ENCODE measurements at places on chromosomes 3 and 15. TPM values are rescaled to one million over a fixed set of nuclear protein-coding genes. Genes with fewer than 3 reads are reported as not detected.

Gene RBP2
- not detected for total RNA-seq

Gene CA12
- not detected for total RNA-seq

- H3K4me1 ChIP-seq, result no peaks in the 10 kb centered on the region
- no peak for DNase-seq
- H3K27me3 ChIP-seq, result no peaks in the 10 kb centered on the region
These were observed 69.0 kb downstream of the RFX7 start for GRCh38 chr15:56174649-56175048.

DNA sequence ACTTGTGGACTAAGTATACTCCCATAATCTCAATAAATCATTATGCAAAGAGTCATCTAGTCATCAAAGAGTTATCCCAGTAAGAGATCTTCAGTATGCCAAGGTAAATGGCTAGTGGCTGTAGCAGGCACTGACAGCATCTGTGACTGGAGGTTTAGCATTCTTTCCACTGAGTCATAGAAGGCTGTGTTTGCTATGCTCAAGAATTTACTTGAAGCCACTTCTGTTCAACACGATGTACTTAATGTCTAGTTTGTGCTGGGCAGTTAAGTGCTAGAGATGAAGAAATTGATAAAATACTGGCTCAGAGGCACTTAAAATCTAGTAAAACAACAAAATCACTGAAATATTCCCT is 13.0 kb downstream of the ZBED2 start:
- peaks cover 51% of the 10 kb centered on the region for H3K36me3 ChIP-seq
- no peaks in the 10 kb centered on the region for H3K27me3 ChIP-seq
- H3K4me1 ChIP-seq, result peaks cover 18% of the 10 kb centered on the region
- no peak overlapping the region for H3K4me3 ChIP-seq
- DNase-seq, result no peak

Gene RASGRF1
- total RNA-seq, result 9.4 TPM

Gene TRPM1
- not detected for total RNA-seq

- H3K4me3 ChIP-seq, result no peak overlapping the region
- H3K27me3 ChIP-seq, result no peaks in the 10 kb centered on the region
- peak overlapping the region; percentile 87 for H3K27ac ChIP-seq
- peak; percentile 56 for DNase-seq
These were observed 51.6 kb downstream of the TRPM1 start for GRCh38 chr15:31049682-31050615.

Gene CRABP1
- not detected for total RNA-seq

Gene TPRG1
- total RNA-seq, result 0.41 TPM

DNA sequence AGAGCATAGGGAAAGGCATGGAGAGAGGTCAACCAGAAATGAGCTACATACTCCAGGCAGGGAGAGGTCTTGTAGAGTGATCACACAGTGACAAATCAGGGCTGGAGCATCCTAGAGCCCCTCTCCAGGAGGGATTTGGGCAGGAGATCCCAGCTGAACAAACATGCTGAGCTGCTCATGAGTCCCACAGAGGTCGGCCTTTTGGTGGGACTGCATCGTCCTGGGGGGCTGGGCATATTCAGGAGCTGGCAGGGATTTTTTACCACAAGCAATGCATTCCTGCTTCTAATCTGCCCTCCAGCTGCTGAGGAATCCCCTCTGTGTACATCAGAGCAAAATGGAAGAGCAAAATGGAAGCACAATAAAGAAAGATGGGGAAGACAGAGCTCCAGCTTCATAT is 94.9 kb downstream of the NTRK3 start:
- DNase-seq, result no peak
- H3K27ac ChIP-seq, result no peak overlapping the region
- no peaks in the 10 kb centered on the region for H3K36me3 ChIP-seq
- H3K4me1 ChIP-seq, result no peaks in the 10 kb centered on the region
- peaks cover 2% of the 10 kb centered on the region for H3K27me3 ChIP-seq
- H3K4me3 ChIP-seq, result no peak overlapping the region

- H3K4me3 ChIP-seq, result no peak overlapping the region
- no peaks in the 10 kb centered on the region for H3K27me3 ChIP-seq
- H3K27ac ChIP-seq, result no peak overlapping the region
- DNase-seq, result no peak
- H3K4me1 ChIP-seq, result no peaks in the 10 kb centered on the region
These were observed 188.1 kb downstream of the CHST2 start for GRCh38 chr3:143307613-143308183.

- peaks cover 31% of the 10 kb centered on the region for H3K27me3 ChIP-seq
- no peaks in the 10 kb centered on the region for H3K36me3 ChIP-seq
- H3K4me1 ChIP-seq, result peaks cover 25% of the 10 kb centered on the region
- no peak overlapping the region for H3K27ac ChIP-seq
- no peak for DNase-seq
These were observed 8.4 kb downstream of the MELTF start for GRCh38 chr3:197021231-197021630.

Gene POPDC2
- total RNA-seq, result 6.0 TPM

GRCh38 chr3:16090024-16090423 is 84.5 kb upstream of the GALNT15 start:
- H3K36me3 ChIP-seq, result no peaks in the 10 kb centered on the region
- no peak for DNase-seq
- H3K27ac ChIP-seq, result no peak overlapping the region
- no peaks in the 10 kb centered on the region for H3K4me1 ChIP-seq

Gene MAGI1
- not detected for total RNA-seq

DNA sequence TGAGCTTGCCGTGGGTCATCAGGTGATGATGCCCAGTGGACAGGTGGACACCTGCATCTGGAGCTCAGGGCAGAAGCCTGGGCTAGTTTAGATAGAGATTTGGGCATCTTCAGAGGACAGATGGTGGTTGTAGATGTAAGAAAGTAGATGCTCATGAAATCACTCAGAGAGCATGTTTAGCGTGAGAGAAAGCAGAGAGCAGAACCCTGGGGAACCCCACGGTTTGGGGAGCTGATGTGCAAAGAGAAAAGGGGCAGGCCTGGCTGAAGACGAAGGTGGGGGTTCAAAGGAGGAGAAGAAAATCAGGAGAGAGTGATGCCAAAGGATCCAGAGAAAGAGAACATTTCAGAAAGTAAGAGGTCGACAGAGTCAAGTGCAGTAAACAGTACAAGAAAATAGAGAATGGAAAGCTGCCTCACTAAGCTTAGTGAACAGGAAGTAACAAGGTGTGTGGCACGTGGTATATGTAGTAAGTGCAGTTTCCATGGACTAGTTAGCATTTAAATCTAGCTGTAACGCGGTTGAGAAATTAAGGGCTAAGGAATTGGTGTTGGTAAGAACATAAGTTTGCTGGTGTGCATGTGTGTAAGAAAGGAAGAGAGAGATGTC is 13.5 kb downstream of the TIGIT start:
- peak overlapping the region; percentile 82 for H3K27ac ChIP-seq
- H3K4me3 ChIP-seq, result no peak overlapping the region
- H3K4me1 ChIP-seq, result peaks cover 27% of the 10 kb centered on the region
- peak; percentile 56 for DNase-seq

DNA sequence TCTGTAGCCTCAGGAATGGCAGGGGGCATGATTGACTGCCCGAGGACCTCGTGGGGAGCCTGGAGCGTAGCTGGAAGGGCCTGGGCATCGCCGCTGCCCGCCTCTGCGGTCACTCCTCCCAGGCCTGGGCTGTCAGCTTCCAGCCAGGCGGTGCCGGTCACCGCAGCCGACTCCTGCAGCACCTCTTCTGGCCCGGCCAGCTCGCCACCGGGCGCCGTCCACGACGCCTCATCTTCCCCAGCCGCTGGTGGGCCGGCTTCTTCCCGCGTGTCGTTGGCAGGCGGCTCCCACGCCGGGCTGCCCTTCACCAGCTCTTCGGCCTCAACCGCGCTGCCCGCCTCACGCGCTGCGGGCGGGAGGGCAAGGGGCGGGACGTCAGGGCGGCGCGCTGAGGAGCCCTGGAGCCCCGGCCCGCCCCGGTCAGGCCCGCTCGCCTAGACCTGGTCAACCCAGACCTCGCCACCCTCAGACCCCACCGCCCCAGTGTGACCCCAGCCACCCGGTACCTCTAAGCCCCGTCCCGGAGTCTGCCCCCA is 1.0 kb downstream of the CSPG5 start:
- DNase-seq, result no peak
- no peaks in the 10 kb centered on the region for H3K36me3 ChIP-seq
- no peak overlapping the region for H3K27ac ChIP-seq
- H3K27me3 ChIP-seq, result peaks cover 17% of the 10 kb centered on the region
- no peak overlapping the region for H3K4me3 ChIP-seq
- H3K4me1 ChIP-seq, result peaks cover 15% of the 10 kb centered on the region
